ENCODE measurements at places on chromosomes 12 and 14.

- DNase-seq: no peak
Measured at GRCh38 chr12:24852420-24852819, 96.5 kb downstream of the BCAT1 start.

GRCh38 chr14:74508292-74508731 lies 14.7 kb downstream of the ISCA2 start:
- no peak for DNase-seq

DNA sequence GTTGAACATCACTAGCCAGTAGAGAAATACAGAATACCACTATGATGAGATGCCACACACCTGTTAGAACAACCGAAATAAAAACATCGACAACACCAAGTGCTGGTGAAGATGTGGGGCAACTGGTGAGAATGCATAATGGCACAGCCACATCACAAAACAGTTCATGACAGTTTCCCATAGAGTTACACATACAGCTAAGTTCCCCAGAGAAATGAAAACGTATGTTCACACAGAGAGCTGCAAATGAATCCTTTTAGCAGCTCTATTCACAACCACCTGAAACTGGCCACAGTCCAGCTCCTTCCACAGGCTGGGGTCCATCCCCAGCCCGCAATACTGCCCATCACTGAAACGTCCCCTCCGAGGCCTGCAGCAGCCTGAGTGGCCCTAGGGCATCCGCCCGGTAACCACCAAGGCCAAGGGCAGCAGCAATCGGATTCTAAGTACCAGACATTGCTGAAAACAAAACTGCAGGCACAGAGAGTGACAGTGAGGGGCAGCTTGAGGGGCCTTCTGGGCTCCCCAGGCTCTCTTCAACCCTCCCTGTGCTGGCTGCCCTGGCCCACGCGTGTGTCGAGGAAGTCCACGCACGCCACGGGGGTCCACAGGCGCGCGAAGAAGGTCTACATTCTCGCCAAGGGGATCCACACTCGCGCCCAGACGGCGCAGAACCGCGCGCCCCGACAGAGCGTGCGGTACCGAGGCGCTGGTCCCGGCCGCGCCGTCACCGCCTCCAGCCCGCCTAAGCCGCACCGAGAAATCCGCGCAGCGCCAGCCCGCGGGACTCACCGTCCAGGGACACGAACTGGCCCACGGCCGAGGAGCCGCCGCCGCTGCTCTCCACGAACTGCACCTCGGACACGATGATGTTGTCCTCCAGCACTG lies 903 bp downstream of the BRF1 start:
- no peak for DNase-seq

DNA sequence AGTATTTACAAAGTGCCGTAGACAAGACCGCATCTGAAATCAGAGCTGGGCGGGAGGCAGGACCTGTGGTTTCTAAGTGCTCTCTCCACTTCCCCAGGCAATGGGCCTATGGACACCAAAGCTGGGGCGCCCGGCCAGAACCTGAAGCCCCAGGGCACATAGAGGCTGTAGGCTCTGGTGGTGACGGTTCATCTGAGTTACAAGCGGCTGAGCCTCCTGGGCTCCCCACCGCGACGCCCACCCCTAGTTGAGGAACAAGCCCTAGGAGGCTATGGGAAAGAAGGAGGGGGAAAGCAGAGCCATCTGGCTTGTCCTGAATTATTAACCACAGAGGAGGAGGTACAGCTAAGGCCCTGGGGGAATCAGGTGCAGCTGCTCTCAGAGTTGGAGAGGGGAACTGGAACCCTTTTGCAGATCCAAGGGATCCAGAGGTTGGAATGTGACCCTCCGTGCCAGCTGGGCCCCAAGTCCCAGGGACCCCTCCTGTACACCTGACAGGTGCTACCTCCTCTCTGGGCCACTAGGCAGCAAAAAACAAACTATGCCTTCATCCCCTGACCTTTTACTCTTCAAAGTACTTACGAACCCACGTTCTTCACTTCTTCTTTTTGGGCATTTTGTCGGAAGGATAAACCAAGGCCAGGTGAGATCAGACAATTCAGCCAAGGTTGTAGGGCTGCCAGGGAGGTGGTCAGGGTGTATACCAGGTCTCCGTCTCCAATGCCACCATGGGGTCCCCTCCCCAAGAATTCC lies 77.2 kb downstream of the ARL6IP4 start:
- DNase-seq: no peak

DNA sequence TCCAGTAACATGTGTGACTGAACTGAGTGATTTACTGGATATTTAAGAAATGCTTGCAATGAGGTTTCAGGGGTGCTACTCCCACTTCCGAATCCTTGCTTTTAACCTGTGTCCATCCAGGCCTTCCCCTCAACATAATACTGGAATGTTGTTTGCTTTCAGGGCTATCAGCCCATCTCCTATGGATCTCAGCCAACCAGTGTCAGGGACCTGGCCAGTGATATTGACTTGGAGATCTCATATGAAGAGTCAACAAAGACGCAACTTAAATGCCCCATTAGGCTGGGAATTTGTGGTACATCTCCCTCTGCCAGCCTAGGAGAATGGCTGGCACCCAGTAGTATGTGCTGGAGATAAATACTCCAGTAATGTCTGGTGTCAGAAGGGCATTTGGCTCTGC lies 889 bp upstream of the IFT43 start:
- DNase-seq: no peak

DNA sequence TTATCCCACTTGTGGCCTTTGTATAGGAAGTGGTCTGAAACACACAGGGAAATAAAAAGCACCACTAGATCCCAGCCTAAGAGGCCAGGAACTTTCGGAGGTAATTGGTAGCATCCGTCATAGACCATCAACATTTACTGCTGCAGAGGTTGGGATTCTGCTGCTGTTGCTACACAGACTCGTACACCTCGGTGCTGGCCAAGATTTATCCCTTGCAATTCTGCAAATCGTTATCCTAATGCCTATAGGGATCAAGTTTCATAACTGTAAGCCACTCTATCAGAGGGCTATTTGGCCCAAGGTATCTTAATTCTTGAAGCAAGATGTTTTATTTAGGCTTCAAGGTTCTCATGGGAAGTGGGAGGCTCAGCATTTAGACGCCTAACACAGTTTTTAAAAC lies 913.6 kb downstream of the GALC start:
- no peak for DNase-seq

DNA sequence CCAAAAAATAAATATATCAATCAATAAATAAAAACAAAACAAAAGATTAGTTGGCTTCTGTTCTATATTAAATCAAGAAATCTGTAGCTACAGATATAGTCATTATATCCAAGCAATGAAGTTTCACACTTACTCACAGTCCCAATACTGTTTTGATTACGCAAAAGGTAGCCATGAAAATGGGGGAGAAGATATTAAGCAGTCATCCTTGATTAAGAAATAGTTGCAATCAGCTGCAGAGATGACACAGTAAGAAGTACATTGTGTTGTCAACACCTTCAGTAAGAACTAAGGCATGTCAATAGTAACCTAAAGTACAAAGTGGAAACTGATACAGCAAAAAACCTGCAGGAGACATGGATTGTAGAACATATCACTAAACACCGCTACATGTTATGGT lies 11.0 kb upstream of the RHOJ start:
- peak; percentile 36 for DNase-seq

DNA sequence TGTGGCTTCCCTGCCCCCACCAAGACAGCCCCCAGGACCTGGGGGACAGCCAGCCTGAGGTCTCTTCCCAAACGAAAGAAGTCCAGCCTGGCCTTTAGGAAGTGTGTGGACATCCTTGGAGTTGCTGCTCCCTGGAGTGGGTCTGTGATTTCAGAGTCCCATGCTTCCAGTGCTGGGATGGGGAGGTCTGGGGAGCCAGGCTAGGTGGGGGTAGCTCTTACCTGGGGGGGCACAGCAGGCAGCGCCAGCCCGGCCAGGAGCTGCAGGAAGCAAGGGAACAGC lies 509 bp downstream of the PGF start:
- no peak for DNase-seq

DNA sequence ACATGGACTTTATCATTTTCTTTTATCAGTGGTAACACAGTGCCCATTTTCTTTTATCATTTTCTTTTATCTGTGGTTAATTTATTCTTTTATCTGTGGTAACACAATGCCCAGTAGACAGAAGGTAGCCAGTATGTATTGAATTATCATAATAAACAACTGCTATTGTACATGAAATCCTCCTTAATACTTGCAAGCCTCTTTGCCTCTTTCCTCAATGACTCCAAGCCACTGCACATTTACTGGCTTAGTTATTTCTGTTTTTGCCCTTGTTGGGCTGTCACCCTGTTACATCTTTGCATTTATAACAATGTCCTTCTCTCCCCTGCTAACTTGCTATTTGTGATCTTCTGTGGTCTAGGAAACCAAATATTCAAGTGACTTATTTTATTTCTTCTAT lies 345.0 kb downstream of the ATP23 start:
- no peak for DNase-seq

DNA sequence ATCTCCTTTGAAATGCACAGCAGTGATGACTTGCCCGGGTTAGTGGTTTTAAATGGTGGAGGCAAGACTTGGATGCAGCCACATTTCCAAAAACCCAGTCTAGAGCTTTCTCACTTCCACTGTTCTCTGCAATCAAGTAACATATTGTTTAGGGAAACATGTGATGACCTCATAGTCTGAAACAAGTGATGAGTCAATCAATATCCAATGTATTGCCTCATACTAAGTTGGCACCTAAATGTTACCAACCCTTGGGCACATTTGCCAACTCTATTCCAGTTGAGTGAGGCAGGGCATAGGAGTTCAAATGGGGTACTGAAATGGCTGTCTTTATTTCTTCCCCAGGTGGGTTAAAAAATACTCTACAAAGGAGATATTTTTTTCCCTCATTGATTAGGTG lies 1105.4 kb downstream of the VRK1 start:
- no peak for DNase-seq

DNA sequence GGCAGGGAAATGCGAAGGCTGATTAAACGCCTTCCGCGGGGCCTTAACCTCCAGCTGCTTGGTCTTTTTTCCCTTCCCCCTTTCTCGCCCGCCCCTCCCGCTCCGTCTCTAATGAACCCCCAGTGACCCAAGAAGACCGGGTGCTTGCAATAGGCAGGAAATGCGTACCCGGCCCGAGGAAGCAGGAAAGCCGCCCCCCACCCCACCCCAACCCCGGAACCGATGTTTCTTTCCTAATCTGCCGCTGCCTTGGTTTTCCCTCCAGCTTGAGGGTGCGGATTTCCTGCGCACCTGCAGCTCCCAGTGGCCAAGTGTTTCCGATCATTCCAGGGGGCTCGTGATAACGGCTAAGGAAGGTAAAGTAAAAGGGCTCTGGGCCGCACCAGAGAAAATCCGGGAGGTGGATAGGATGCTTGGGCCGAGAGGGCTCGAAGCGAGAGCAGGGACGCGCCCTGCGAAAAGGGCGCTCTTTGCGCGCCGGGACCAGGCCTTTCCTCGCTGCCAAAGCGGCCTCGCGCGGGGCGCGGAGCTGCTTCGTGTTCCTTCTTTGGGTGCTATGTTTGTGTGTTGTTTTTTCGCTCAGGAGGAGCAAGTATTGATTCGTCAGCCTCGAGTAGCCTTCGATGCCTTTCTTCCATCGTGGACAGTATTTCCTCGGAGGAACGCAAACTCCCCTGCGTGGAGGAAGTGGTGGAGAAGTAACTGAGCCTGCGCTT lies 983 bp downstream of the MYF6 start:
- DNase-seq: no peak

DNA sequence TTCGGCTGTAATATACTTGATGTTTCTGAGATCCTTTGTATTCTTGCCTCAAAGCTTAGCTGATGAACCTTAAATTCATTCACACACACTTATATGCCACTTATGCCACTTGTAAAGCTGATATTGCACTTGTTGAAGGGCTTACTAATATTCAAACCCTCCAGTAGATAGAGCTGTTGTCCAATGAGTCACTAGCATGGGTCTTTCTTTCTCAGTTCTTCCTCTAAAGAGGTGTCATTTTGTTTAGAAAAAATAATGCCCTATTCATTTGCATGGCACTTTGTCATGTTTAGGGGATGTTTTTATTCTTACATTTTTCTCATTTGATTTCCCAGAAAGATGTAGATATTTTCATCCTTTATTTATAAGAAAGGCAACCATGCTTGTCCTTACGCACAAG lies 56.4 kb downstream of the MON2 start:
- DNase-seq: peak; percentile 48

DNA sequence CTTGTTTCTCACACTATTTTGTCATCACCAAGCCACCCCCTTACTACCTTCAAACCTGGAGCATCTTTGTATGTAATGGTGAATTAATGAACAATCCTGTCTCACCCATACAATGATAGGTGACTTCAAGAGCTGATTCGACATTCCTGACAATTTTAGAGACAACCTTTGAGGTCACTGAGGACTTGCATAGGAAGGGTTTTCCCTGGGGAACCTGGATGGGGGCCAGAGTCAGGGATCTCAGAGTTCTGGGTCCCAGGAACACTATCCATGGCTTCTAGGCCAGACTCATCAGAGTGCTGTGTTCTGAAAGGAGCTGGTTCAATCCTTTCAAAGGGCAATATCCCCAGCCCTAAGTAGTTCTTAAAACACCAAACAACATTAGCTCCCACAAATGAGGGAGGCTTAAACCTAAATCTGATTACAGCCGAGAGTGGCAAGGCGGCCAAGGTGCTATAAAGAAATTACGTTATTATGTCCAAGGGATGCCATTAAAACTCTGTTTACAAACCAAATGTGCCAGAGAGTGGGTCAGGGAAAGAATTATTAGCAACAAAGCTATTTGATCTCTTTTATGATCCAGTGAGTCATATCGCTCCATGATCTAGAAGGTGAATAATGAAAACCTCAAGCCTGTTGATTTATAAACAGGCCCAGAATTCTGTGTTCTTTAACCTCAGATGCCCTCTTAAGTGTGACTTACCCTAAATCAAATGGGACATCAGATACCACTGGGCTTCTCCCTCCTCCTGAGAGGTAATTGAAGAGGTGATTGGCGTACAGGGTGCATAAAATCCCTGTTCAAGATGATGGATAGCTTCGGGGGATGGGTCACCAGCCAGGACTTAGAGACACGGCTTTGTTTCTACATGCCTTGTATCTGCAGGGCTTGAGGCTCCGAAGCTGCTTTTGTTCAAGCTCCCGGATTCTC lies 230.2 kb upstream of the TBX3 start:
- no peak for DNase-seq

GRCh38 chr12:29625359-29625953 lies 128.0 kb upstream of the OVCH1 start:
- DNase-seq: no peak
